ENCODE measurements at places on chromosomes 16 and 17.

DNA sequence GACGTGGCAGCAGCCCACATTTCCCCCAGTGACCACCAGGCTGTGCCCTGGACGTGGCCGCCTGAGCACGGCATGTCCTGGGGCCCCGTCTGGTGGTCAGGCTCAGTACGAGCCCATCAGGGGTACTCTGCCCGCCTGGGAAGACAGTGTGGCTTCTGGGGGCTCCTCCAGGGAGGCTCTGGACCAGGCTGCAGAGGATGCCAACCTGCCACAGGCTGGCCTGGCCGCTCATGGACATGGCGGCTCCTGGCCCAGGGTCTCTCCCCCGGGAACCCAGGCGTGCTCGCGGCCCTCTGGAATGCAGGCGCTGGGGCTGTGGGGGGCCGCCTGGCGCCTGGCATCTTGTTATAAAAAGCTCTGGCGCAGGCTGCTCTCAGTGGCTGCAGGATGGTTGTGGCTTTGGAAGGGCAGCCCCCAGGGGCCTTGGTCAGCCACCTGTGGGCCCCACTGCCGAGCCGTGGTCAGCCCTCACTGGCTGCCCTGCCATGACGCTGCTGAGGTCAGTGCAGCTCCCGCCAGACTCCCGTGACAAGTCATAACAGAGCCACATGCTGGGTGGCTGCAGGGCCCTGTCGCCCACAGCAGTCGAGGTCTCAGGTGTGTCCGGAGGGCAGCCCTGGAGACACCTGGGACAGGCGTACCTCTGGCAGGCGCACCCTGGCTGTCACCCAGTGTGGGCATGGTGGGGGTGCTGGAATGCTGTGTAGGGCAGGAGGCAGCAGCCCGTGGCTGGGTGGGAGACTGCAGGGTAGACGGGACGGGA is 15.0 kb downstream of the CENPX start:
- DNase-seq, result no peak

- no peak for DNase-seq
Measured at GRCh38 chr17:1742371-1743087, at the start of gene SERPINF2. SERPINF2 (plus strand) TSS chr17:1742871; CDS start chr17:1744996, 2,125 bp downstream.

DNA sequence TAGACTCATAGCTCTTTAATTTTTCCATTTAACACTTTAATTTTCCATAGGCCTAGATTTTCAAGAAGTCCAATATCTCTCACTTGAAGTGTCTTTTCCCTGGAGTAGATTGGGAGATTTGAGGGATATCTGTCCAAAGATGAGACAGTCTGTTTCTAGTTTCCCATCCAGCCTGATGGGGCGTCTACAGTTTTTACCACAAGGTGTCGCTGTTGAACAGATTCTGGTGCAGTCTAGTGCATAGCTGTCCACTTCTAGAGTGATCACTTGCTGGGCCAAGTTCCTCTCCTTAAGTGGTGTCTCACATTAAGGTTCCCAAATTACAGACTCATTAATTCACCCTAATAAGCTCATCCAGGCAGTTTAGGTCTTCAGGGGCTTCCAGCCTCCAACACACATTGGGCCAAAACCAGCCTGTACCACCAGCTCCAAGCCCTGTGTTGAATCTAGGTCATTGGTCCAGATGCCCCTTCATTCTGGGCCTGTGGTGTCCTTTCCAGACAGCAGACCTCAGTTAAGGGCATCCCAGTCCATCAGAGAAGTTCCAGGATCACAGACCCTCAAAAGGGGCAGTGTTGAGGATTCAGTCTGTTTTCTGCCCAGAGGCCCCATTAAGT is 9.4 kb downstream of the SNX20 start:
- peak; percentile 25 for DNase-seq

DNA sequence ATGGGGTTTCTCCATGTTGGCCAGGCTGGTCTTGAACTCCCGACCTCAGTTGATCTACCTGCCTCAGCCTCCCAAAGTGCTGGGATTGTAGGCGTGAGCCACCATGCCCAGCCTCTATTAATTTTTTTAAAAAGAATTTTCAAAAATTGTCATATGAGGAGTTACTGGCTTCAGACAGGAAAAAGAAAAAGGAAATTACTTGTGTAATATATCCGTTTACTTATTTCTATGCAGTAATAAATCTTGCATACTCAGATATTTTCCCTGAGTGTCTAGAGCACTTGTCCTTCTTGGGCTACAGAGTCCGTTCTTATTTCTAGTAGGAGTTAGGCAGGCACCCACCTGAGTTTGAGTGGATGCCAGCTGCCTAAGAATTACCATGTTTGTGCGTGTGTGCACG is 85.8 kb downstream of the VMP1 start:
- DNase-seq, result no peak

- no peak for DNase-seq
Measured at GRCh38 chr17:74231928-74232907, 18.8 kb downstream of the TTYH2 start.

DNA sequence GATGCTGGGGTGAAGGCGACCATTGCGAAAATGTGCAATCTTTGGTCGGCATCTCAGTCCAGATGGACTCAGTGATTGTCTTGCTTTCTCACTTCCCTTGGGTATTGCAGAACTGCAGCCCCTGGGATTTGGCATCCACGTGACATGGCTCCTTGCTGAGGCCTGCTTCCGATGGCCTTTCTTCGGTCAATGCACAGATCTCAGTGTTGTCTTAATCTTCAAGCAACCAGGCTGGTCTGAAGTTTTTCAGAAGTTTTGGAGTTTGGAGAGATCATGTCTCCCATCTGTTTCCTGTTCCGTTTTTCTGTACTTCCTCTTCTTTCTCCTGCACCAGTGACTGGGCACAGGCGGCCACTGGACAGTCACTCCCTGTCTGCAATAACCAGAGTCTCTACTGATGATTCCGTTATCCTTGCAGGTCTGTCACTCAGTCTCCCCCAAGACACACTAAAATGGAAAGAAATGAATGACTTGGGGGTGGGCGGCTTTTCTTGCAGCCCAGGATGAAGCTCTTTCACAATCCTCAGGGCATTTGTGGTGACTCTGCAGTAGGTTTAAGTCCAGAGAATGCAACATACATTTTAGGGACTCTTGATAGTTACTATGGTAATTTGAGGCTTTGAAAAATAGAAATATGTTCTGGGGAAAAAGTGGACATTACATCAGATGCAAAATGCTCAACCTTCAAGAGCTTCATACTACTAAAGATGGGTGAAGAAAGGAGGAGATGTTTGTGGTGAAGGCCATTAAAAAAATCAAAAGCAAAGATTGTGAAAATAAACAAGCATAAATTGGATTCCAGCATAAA is 106.3 kb upstream of the ZFHX3 start:
- DNase-seq, result no peak

GRCh38 chr17:2090804-2091534 is 36.1 kb downstream of the HIC1 start:
- no peak for DNase-seq

GRCh38 chr16:6016530-6017184 is 919.1 kb upstream of the EEF2KMT start:
- no peak for DNase-seq

DNA sequence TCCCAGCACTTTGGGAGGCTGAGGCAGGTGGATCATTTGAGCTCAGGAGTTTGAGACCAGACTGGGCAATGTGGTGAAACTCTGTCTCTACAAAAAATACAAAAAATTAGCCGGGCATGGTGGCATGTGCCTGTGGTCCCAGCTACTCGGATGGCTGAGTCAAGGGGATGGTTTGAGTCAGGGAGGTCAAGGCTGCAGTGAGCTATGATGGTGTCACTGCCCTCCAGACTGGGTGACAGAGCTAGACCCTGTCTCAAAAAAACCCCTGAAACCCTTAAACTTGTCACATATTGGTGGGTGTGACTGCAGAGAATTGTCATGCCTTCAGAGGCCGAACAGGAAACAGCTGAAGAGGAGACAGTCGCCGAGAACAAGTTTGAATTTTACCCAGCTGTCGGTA is 13.4 kb downstream of the RPTOR start:
- no peak for DNase-seq

DNA sequence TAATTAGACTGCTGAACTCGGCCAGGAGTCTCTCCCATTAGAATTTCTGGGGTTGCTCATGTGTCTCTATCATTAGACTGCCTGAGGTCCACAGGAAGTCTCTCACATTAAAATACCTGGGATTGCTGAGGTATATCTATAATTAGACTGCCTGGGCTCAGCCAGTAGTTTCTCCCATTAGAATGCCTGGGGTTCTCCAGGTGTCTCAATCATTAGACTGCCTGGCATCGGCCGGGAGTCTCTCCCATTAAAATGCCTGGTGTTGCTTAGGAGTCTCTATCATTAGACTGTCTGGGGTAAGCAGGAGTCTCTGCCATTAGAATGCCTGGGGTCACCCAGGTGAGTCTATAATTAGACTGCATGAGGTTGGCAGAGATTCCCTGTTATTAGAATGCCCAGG is 2233.4 kb downstream of the TP53TG3F start:
- DNase-seq, result no peak

DNA sequence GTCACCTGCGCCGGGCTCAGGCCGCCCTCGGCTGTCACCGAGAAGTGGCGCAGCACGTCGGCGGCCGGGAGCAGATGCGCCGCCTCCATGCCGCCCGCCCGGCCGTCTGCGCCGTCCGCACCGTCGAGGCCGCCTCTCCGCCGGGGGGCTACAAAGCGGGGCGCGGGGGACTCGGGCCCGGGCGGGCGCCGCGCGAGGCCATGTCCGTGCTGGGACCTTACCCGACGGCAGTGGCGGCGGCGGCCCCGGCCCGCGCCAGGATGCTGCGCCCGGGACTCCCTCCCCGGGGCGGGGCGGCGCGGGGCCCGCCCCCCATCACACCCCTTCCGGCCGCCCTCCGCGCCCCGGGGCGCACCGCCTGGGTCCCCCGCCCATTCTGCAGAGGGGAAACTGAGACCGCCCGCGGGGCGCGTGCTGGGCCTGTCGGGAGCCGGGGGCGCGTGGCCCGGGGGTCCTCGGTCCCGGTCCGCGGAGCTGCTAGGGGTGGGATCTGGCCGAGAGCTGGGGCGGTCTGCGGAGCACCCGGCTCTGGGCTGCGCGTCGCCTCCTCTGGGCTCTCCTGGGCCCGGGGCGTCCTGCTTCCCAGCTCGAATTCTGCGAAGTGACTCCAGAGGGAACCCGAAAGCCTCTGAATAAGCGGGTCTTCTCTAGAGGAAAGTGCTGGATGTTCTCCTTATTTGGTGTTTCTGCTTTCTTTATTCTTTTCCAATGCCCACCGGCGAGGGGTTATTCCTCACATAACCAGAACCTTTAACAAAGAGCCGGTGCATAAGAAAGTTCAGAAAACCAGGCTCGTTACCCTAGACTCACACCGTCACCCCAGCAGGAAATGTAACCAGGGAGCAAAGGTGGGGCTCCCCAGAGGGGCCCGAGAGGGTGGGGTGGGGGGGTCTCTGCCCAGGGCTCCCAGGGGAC is at the start of gene ATP2A3:
Gene ATP2A3, minus strand, starts transcription at position 235 of the 915 bp plus-strand sequence. Its CDS starts 146 bp downstream, at position 89.
- DNase-seq, result peak; percentile 32

DNA sequence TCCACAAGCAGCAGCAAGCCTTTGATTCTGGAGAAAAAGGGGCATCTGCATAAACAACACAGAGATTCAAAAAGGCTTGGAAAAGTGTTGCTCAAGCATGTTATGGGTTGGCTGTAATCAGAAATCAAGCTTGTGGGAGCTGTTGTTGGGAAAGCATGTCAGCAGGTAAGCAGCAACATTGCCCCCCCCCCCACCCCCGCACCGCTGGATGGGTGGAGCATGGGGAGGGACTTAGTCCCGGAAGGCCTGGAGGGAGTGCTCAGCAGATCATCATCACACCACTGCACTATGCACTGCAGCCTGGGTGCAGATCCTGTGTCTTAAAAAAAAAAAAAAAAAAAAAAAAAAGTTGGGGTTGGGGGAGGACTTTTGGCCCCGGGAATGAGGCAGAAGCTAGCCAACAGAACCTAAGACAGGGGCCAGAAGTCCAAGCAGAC is 16.8 kb upstream of the AKAP1 start:
- DNase-seq, result no peak

- DNase-seq, result no peak
Measured at GRCh38 chr17:60766778-60767190, 89.1 kb downstream of the BCAS3 start.

DNA sequence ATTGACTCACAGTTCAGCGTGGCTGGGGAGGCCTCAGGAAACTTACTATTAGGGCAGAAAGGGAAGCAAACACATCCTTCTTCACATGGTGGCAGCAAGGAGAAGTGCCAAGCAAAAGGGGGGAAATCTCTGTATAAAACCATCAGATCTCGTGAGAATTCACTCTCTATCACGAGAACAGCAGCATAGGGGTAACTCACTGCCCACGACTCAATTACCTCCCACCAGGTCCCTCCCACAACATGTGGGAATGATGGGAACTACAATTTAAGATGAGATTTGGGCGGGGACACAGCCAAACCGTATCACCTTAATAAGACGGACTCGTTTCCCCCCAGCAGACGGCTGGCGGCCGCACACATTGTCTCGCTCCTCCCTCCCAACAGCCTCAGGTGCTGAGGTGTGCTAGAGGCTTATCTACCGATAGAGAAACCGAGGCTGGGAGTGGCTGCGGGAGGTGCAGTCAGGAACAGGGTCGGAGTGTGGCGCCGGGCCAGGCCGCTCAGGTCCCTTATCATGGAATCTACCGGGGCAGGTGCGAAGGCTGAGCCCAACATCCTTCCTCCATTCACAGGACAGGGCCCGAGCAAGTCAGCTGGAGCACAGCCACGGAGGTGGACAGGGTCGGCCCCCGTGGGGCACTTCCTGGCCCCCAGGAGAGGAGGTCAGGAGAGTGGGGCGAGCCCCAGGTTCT is 4.9 kb upstream of the ZG16B start:
- no peak for DNase-seq

DNA sequence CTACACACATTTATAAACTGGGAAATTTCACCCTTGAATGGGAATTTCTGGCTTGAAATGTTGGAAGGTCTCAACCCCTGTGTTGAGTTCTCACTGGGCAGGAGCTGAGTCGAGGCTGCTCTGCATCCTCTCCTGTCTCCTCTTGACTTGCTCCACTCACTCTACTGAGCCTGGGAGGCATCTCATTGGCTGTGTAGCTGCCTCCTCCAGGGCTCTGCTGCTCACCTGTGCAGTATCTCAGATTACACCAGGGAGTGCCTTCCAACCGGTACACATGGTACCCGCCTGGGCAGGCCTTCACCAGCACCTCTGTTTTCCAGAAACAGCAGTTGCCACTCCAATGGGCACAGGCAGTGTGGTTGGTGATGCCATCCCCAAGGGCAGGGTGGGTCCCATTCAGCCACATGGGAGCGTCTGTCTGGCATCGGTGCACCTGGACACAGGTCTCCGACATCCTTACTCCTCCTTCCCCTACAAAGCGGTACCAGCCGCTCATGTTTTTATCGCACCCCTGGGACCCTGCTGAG is 3.7 kb downstream of the GP2 start:
- DNase-seq, result no peak

DNA sequence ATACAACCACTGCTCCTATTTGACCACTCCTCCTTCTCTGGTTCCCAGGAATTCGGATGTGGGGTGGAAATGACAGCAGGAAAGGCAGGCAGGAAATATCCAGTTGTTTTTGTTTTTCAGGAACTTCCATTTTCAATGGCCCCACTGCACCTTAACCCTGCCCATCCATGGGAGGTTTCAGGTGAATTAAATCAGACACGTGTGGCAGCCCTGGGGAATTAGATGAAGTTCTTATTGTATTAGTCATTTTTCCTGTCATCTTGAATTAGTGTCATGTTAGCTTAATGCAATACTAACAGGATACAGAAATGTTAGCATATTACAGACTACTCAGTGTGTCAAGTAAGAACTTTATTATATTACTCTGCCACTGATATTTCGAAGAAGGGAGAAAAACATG is 146.4 kb downstream of the CHD9NB start:
- DNase-seq, result no peak

GRCh38 chr17:50207792-50208567 is 6.5 kb upstream of the COL1A1 start:
- DNase-seq, result no peak

- DNase-seq, result no peak
Measured at GRCh38 chr17:48211011-48211410, 103.4 kb downstream of the SNX11 start.
